ENCODE measurements at places on chromosomes 13 and 19.

GRCh38 chr13:26155568-26155967 is 66.5 kb downstream of the RNF6 start:
- DNase-seq, result no peak

DNA sequence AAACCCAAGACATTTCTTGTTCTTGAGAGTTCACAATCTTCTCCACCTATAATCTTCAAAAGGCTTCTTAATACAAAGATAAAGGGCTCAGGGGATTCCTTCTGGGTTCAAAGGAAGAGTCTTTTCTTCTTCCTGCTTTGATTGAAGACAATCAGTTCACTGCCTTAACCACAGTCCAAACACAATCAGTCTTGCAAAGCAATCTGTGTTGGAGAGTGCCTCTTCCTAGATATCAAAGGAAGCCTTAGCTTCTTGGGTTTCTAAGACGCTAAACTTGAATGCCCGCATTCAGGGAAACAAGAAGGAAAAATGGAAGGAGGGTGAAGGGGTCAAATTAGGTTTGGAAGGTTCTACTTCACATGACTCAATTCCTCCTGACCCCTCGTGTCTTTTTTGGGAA is 27.2 kb downstream of the RANBP3 start:
- DNase-seq, result no peak

DNA sequence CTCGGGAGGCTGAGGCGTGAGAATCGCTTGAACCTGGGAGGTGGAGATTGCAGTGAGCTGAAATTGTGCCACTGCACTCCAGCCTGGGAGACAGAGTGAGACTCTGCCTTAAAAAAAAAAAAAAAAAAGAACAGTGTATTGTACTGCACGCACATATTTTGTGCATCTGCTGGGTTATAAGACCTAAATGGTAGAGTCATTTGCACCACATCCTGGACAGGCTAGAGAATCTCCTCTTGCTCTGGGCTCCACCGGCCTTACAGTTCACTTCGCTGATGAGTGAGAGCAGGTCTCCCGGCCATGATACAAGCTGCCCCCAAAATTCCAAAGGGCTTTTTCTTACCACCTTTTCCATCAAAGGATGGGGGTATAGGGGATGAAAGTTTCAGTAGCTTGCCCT is 7.2 kb upstream of the SAE1 start:
- no peak for DNase-seq

DNA sequence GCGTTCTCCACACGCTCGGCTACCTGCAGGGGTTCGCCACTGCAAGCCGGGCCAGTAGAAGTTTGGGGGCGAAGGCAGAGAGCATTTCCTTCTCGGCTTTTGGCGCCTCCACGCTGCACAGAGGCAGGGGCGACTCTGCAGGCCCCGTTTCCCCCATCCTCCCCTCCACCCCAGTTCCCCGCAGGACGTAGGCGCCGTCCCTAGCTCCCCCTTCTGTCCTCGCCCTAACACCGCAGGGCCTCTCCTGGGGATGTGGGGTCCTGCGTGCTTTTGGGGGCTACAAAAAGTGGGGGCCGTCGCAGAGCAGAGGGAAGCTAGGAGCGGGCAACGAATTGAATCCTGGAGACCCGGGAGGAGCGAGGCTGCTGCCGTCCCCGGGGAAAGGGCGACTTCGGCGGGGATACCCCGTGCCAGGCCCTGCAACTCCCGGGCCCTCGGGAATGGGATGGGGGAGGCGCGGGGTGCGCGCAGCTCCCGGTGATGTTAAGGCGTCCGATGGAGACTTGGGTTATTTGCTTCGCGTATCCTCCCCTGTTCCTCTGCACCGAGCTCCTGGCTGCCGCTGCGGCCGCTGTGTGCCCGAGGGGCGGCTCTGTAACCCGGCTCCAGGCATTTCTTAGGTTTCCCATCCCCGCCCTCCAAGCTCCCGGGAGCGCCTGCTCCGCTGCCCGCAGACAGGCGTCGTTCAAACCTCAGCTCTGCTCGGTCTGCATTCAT is 255.9 kb upstream of the SOX21 start:
- DNase-seq, result no peak

DNA sequence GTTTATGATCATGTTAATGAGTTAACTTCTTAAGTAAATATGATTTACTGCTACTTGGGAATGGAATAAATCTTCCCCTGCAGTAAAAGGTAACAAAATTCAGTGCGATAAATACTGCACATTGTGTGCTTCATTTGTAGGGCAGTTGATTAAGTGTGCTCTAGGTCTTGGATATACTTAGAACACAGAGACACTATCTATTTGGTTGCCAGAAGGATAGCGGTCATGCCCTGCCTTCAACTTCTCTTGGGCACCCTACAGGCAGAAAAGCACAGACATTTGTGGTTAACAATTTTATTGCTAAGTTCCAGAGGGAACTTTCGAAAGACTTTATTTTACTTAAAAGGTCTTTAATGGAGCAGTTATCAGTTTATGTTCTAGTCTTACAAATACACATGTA is 605.8 kb downstream of the PCDH9 start:
- no peak for DNase-seq

- no peak for DNase-seq
Observed at GRCh38 chr19:15123900-15124299, 16.7 kb downstream of the SYDE1 start.

GRCh38 chr13:113976711-113977684 is 3.1 kb upstream of the C13orf46 start:
- DNase-seq, result peak; percentile 24

- DNase-seq, result no peak
Observed at GRCh38 chr19:32692727-32693061, 1.1 kb downstream of the NUDT19 start.

GRCh38 chr19:56309511-56310185 is 5.0 kb downstream of the ZSCAN5A start:
- DNase-seq, result no peak

GRCh38 chr13:32033744-32034143 is 2.2 kb downstream of the FRY start:
- no peak for DNase-seq

DNA sequence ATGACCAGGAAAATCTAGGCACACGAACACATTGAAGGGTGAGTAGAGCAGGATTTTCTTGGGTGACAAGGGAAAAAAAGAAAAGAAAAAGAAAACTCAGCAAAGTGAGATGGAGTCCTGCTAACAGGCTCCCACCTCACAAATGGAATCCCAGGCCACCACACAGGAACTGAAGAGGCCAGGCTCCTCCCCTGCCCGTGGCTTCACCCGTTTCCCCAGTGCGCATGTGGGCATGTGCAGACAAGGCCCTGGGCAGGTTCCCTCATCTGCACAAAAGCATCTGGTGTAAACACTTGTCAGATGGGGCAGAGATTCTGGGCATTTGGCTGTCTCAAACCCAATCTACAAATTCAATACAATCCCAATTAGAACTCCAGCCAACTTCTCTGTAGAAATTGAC is 24.5 kb downstream of the CFAP97D2 start:
- DNase-seq, result no peak

GRCh38 chr13:31310356-31310755 is 110.6 kb downstream of the B3GLCT start:
- no peak for DNase-seq

- no peak for DNase-seq
Observed at GRCh38 chr13:112160558-112160957, 93.6 kb downstream of the SOX1 start.

DNA sequence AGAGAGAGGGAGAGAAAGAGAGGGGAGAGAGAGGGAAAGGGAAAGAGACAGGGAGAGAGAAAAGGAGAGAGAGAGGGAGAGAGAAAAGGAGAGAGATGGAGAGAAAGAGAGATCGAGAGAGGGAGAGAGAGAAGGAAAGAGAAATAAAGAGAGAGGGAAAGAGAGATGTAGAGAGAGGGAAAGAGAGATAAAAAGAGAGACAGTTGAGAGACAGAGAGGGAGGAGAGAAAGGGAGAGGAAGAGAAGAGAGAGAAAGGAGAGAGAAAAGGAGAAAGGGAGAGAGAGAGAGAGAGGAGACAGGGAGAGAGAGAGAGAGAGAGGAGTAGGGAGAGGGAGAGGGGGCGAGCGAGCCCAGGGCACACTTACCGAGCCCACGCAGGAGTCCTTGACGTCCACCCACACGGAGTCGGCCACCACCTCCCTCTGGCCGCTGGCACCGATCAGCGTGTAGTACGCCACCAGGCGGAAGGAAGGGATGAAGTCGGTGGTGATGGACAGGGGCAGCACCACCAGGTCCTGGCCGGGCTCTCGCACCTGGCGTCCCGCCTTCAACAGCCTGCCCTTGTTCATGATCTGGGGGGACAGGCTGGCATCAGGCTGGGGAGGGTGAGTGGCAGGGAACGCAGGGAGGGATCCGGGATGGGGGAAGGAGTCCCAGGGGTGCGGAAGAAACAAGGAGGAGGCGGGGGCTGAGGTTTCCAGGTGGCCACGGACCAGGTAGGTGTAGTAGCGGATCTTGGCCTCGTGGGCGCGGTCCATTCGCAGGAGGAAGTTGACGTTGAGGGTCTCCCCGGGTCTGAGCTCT is 10.0 kb downstream of the C3 start:
- no peak for DNase-seq

DNA sequence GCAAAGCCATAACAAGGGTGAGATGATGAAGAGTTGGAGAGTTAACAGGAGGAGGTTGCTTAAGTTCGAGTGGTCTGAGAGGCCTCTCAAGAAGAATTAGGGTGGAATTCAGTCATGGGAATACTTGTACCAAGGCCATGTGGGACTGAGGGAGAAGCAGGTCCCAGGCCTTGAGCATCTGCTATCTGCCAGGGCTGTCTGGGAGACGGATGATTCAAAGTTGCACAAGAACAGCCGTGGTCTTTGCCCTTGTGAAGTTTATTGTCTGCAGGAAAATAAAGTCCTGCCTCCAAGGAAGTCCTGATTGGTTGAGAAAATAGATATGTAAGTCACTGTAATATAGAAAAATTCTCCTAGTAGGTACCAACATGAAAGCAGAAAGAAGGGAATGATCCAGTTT is 178.8 kb upstream of the RFC3 start:
- peak; percentile 97 for DNase-seq

DNA sequence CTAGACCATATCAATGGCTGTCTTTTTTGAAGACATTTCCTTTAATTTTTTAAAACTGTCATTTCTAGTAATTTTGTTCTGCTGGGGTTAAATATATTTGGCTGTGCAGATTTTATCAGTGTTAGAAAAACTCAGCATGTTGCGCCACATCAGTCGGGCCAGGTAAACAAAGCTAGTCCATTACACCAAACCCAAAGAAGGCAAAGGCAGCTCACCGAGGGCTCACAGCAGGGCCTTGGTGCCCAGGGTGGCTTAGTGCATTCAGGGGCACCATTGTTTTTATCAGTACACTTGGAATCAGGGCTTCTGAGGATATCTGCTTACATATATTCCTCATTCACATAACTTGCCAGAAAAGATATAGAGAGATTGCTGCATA is 22.2 kb downstream of the SPATA13 start:
- no peak for DNase-seq
